Activated CD4-positive, alpha-beta T cell treated with anti-CD3 and anti-CD28 coated beads, Interleukin-2, amount 50 U/mL, for 24 hours (primary cell): ENCODE measurements at places on chromosomes 12 and 14.
A peak's percentile ranks its signal among the peaks of the same experiment; 100 is the strongest.

DNA sequence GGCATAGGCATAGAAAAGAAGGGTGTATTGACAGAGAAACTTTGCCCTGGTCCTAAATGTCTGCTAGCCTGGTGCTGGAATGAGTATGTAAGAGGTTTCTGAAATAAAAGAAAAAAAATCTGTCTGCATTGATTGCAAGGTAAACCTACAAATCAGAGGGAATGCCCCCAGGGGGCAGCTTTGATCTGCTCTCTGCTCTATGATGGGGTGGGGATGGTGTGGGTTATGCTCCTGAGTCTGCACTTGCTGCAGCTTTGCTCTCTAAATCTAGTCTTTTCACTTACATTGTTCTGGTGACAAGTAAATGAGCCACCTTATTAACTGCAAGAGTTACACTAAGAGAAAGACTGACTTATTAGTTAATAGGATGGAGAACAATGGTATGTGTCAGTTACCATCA is 468.4 kb upstream of the STXBP6 start:
- DNase-seq, result no peak

- no peak for DNase-seq
These were observed 24.4 kb upstream of the BDKRB1 start for GRCh38 chr14:96231526-96232130.

GRCh38 chr12:47318963-47319362 is 239.2 kb upstream of the AMIGO2 start:
- no peak for DNase-seq

GRCh38 chr12:69822201-69822860 is 2.7 kb upstream of the MYRFL start:
- DNase-seq, result no peak

GRCh38 chr12:90085494-90086274 is 377.0 kb upstream of the ATP2B1 start:
- no peak for DNase-seq

DNA sequence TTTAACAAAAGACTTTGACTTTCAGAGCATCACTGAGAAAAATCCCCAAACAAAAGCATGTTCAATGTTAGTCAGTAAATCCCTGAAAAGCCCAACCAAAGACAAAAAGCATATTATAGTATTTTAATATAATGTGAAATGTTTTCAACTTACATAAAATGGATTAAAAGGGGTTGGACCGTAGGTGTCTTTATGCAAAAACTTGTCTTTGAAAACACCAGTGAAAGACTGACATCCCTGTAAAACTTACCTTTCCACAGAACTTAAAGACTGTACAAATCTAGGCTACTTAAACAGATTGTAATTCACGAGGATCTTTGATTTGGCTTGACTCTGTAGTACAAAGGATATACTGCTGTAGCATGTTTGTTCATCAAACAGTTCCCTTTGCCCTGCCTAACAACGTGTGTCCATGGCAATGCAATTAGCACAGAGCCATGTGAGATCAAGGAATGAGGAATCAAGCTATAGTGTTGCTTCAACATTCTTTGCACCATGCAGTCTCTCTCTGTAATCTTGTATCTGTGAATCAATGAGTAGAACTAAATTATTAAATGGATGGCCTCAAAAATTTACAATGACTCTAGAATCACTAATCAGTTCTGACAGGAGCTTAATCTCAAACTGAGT is 138.5 kb upstream of the SYT1 start:
- DNase-seq, result no peak

GRCh38 chr12:14314801-14315200 is 50.7 kb upstream of the ATF7IP start:
- DNase-seq, result no peak

DNA sequence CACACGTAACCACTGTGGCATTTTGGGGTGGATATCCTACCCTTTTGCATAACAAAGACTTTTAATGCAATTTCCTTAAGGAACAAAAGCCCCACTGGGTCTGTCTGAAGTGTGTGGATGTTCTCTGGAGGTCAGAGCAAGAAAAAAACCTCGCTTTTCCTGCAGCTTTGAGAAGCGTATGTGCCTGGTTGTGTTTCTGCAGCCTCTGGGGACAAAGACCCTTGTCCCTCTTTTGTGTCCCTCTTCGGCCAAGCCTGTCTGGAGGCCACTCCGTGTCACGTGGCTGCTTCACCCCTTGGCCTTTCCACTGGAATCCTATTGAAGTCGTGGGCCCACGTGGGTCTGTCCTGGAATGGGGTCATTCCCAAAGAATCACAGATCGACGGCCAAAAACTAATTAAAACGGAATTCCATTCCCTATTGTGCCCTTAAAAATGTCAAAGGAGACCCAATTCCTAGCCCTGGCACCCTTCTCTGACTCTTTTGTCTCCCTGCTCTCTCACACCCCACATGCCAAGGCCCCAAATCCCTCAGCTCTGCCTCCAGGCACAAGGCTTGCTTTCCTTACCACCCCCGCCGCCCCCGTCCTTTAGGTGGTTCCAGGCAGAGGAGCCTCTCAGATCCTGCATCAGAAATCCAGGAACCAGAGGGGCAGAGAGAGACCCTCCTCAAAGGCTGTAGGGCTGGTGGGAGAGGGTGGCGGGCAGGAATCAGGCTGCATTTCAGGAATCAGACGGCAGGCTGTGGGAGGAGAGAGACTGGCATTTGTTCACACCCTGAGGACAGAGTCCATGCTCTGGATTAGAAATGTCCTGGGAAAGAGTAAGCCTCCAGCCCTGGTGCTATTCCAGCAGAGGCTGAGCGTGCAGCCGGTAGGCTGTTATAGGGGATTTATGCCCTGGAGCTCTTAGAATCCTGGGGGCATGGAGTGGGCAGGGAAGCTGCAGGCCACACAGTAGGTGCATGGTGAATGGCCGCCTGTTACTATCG is 12.6 kb upstream of the CYP46A1 start:
- DNase-seq, result no peak

- DNase-seq, result no peak
These were observed 42.7 kb downstream of the SSH1 start for GRCh38 chr12:108814462-108815211.

DNA sequence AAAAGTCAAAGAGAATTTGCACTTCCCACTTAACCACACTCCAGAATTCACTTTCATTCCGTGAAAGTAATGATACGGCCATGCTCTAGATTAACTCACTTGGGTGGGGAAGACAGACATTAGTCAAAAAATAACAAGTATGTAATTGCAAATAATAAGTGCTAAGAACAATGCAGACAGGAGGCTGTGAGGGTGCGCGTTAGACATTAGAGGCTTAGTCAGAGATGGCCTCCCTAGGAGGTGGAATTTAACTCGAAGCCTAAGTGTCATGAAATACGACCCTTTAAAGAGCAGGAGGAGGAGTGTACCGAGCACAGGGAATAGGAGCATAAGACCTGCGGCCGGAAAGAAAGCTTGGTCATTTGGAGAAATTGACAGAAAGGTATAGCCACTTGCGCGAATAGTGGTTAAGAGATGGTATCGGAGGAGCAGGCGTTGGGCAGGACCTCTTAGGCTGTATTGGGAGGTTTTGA is 628 bp downstream of the SNRPF start:
- peak; percentile 4 for DNase-seq

- DNase-seq, result no peak
These were observed 21.4 kb upstream of the RCOR1 start for GRCh38 chr14:102571043-102571442.

GRCh38 chr14:65940056-65940735 is 527.7 kb downstream of the FUT8 start:
- DNase-seq, result no peak

GRCh38 chr14:23167116-23167847 is 16.2 kb downstream of the SLC7A8 start:
- no peak for DNase-seq

DNA sequence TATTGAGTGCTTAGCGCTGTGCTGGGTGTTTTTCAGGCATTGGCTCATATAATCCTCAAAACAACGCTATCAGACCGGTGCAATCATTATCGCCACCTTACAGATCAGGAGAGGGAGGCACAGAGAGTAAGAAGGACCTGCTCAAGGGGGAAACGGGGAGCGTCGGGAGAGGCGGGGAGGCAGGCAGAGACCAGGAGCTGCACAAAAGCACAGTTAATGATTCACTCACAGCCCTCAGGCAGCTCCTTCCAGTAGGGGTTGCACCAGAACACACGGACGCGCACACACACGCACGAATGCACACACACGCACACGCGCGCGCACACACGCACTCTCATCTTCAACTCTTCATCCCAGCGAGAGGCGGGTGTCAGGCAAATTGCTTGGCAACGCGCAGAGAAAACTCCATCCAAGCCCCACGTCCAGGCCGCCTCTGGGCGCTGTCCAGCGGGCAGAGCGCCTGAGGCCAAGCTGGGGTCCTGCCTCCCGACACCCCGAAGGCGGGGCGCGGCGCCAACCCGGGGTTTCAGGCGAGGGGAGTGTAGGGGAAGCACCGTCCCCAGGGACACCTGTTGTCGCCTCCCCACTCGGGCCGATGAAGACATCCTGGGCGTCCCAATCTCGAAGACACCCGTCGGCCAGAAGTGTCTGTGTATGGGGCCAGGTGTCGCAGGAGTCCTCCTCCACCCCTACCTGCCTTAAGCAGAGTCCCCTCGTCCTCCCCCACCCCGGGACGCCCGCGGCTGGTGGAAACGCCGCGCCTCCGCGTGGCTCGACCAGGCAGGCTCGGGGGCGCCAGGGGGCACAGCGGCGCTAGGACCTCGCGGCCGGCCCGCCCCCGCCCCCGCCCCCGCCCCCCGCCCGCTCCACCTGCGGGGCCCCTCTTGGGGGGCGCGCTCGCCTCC is 35.5 kb upstream of the STON2 start:
- DNase-seq, result no peak

GRCh38 chr12:54442099-54442498 is 23.0 kb upstream of the ITGA5 start:
- DNase-seq, result no peak

GRCh38 chr12:42255221-42255865 is 17.3 kb upstream of the YAF2 start:
- no peak for DNase-seq

DNA sequence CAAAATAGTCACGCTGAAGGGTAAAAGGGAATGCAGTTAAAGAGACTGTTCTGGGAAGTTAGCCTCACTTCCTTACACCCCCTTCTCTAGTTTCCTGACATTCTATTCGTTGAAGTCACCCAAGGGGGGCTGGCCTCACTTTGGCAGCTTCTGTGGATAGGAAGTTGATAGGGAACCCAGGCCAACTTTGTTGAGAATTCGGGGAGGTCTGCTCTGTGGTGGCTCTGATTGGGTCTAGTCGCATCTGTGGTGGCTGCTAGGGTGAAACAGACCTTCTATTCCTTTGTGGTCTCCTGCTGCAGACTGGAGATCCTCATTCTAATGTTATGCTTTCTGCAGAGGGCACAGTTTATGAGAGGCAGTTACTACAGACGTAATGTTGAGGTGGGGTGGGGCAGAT is 28.8 kb upstream of the GZMB start:
- DNase-seq, result no peak

DNA sequence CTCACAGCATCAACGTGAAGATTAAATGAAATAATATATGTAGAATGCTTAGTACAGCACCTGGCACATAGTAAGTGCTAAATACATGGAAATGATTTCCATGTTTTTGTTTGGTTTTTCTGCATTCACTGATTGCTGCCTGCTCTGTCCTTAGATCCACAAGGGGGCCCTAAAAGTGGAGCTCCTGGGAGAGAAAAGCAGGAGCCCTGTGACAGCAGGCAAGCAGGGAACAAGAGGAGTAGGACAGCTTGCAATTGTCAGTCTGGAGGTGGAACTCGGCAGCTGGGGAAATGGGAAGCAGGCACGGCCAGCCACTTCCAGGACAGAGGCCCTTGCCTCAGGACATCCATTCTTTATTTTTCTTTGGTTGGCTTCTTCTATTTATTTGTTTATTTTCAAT is 292.9 kb downstream of the BMP4 start:
- DNase-seq, result no peak

DNA sequence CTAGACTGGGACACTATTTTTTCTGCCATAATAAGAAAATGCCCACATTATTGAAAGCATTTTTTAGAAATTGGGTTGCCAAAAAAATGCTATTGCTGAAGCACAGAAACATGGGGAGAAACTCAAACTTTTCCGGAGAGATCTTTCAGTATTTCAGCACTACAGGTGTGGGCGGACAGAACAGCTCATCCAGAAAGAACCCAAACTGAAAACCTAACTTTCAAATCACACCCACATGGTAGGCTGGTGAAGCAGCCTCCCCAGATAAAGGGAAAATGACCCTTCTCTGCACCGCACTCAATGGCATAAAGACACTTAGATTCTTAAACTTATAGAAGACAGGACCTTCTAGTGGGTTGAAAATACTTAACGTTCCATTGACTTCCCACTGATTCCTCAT is 62.3 kb upstream of the TMPO start:
- DNase-seq, result no peak

DNA sequence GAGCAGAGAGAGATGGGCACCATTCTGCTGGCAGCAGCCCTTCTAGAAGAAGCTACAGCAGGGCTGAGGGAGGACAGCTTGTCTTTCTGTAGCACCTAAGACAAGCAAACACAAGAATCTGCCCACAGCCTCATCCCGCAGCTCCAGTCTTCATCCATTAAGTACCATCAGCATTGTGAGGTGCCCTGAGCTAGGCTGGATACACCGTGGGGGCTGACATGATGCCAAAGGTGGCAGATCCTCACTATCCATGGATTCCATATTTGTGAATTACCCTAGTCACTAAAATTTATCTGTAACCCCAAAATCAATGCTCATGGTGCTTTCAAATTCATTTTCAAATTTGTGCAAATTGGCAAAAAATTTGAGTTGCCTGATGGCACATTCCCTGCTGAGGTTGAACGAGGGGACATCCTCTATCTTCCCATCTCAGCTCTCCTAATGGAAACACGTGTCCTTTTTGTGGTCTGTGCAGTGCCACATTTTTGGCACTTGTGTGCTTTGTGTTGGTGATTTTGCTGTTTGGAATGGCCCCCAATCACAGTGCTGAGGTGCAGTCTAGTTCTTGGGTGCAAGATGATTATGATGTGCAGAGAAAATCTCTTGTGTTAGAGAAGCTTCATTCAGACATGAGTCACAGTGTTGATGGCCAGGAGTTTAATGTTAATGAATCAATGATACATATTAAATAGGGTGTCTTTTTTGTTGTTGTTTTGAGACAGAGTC is 7.0 kb downstream of the PITPNM2 start:
- no peak for DNase-seq

GRCh38 chr14:20434701-20435581 is 1.0 kb downstream of the KLHL33 start:
- DNase-seq, result no peak

DNA sequence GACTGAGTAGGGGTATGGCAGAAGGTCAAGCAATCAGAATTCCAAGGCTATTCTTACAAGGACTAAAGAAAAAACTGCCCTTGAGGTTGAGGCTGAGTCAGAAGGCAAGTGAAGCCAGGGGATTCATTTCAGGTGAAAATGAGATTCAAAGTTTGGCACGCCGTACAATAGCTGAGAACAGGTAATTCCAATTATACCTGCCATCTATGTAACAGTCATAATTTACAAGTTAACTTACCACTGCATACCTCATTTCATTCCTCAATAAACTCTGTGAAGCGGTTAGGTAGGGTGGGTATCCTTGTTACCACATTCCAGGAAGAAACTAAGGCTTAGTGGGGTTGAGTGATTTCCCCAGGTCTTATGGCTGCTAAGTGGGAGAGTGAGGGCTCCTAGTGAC is 64.1 kb downstream of the STON2 start:
- DNase-seq, result no peak
